ENCODE measurements at places on chromosomes 11 and 22.

DNA sequence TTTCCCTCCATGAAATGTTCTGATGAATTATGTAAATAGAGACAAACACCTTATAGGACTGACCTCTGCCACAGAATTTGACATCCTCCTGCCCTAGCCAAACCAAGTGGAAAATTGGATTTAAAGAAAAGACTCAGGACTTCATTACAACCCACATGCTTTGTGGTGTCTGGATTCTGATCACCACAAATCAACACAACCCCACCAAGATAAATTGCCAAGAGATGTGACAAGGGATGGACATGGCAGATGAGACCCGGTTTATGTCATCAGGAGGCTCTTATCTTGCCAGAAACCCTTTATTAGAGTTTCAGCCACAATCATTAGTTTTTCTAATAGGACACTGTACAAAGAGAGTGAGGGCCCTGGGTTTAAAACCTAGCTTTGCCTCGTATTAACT, 57.9 kb upstream of the SLC6A5 start:
- no peak for DNase-seq

DNA sequence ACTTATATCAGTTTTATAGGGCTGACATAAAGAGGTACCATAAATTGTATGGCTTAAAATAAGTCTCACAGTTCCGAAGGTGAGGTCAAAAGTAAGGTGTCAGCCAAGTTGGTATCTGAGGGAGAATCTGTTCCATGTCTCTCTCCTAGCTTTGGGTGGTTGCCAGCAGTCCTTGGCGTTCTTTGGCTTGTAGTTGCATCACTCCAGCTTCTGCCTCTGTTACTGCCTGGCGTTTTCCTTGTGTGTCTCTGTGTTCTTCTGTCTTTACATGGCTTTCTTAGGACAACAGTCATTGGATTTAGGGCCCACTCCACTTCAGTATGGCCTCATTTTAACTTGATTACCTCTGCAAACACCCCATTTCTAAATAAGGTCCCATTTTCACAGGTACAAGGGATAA, 16.7 kb downstream of the MMP7 start:
- no peak for DNase-seq

DNA sequence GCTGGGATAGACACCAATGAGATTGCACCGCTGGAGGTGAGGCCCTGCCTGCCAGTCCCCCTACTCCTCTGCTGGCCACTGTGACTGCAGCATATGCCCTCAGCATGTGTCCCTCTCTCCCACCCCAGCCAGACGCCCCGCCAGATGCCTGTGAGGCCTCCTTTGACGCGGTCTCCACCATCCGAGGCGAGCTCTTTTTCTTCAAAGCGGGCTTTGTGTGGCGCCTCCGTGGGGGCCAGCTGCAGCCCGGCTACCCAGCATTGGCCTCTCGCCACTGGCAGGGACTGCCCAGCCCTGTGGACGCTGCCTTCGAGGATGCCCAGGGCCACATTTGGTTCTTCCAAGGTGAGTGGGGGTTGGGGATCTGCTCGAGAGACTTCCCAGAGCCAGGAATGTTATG, 5.7 kb upstream of the SMARCB1 start:
- no peak for DNase-seq

DNA sequence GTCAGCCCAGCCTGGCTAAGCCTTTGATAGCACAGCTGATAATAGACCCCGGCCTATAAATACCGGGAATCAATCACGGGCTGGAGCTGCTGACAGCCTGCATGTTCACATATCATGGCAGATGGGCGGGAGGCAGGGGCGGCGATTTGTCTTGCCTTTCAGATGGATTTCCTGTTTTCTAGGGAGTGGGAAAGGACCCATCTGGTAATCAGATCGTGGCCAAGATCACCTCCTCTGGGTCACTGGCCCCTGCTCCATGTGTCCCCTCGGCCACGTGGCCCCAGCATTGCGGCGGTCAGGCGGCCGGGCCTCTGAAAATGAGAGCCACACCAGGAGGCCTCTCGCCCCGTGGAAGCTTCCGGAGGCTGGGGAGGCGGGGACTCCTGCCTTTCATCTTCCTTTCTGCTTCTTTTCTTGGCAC, 36.6 kb downstream of the SMIM38 start:
- DNase-seq, result no peak

- no peak for DNase-seq
Observed at GRCh38 chr11:71302911-71303310, 50.5 kb upstream of the SHANK2 start.

- no peak for DNase-seq
Observed at GRCh38 chr22:24894998-24895397, 51.5 kb downstream of the LHFPL7 start.

DNA sequence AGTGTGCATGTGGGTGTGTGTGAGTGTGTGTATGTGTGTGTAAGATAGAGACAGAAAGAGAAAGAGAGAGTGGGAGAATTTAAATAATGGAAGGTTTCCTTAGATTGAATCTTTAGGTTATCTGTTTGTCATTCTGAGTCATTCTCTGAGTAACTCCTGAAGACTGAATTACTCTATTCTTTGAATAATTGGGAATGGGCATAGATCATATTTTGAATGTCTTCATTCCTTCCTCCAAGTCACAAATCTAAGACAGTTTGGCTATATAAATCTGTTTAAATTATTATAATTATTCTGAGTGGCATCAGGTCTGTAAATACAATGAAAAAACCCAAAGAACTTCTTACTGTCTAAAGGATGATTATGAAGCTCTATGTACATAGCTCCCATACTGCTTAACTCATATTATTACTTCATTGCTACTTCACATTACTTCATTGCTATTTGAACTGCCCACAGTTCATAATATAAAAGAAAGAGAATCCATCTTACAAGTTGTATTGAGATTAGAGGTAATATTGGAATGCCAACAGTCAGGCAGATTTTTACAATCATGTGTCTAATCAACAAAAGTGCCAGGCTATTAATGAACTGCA, 346.6 kb upstream of the CCDC179 start:
- no peak for DNase-seq

DNA sequence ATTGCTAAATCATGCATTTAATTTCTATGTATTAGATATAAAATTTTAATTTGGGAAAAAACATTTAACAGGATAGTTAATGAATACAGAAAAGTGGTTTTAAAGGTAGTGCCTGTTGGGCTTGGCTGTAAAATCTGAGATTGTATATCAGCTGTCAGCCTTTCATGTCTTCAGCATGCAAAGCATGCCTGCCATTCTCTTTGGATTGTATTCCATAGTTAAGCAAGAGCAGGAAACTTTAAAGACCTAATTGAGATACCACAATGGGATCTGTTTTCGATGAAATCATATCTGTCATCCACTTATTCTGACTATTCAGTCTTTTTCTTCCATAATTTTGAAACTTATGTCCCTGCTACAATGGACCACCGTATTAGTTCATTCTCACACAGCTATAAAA, 451.0 kb upstream of the DDI1 start:
- no peak for DNase-seq

DNA sequence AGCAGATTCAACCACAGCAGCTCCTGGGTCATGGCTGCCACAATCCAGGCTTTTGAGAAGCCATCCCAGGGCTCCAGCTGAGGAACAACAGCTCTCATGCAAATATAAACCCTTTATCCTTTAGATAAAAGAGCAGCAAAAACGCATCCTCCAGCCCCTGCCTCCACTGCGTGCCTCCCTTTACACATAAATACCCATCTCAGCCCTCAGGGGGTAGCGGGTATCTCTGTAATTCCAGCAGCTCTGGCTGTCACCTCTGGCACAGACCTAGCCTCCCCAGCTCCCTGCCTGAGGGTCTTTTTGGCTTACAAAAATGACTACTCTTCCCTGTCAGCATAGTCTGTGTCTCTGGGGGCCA, 21.6 kb downstream of the LMO1 start:
- DNase-seq, result no peak

- DNase-seq, result no peak
Observed at GRCh38 chr11:70552167-70553150, 154.1 kb downstream of the CTTN start.

- no peak for DNase-seq
Observed at GRCh38 chr11:4766420-4767043, 3.2 kb downstream of the OR51F1 start.

DNA sequence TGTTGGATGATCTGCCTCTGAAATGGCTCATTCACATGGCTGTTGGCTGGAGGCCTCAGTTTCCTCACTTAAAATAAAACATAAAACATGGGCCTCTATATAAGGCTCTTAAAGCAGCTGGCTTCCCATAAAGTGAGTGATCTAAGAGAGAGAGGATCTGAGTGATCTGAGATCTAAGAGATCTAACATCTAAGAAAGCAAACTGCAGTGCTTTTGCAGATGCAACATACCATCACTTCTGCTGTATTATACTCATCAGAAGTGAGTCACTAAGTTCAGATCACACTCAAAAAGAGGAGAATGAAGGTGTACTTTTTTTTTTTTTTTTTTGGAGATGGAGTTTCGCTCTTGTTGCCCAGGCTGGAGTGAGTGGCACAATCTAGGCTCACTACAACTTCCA, 18.1 kb upstream of the HSPA8 start:
- DNase-seq, result no peak

- peak; percentile 57 for DNase-seq
Observed at GRCh38 chr11:66429983-66430602, 8.6 kb downstream of the MRPL11 start.

DNA sequence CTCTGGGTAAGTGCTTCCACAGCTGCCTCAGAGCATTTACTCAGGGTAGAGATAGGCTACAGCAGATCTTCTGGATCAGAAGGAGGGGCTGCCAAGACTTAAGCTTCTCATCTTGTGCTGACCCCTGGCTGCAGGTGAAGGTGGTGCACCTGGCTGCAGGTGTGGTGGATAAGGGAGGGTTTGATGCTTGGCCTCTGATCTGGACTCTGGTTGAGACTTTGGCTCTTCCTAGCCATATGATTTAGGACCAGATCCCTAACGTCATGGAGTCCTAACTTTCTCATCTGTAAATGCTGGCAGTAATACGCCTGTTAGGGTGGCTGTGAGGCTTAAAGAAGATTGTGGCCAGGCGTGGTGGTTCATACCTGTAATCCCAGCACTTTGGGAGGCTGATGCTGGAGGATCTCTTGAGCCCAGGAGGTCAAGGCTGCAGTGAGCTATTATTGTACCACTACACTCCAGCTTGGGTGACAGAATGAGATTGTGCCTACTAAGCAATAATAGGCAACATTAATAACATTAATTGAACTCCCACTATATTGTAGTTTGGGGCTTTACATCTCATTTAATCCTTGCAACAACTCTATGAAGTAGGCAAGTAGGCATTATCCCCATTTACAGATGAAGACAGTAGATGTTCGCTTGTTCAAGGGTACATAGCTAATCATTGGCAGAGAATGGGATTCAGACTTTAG, 10.7 kb downstream of the DTX4 start:
- DNase-seq, result no peak

DNA sequence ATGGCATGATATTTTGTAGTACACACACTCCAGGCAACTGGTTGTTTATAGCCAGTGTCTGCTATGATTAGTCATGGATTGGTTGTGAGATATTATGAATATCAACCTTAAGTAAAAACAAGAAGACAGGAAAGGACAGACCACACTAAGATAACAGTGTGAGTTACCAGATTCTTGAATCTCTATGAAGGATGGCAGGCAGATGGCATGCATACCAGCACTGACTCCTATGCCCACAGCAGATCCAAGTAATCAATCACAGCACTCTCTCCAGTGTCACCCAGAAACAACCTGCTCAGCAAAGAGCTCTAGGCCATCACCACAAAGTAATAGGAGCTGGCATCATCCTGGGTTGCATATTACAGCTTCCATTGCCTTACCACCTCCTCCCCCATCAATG, 116.6 kb downstream of the GALNT18 start:
- DNase-seq, result no peak

DNA sequence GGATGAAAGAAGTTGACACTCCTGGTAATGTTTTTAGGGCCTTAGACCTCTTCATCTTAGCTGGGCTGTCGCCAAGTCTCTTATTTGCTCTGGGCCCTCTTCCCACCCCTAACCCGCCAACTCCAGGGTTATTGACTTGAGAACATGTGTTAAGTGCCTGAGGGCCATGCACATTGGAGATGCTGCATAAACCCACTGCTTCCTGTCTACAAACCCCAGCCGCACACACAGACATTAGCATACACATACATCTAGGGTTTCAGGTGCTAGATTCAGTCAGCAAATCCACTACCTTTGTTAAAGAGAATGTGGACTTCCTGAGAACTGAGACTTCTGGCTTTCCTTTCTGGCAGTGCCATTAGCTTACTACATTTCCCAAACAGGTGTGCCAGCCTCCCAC, 817 bp downstream of the PANX3 start:
- DNase-seq, result no peak

GRCh38 chr11:43947003-43947500, 4.6 kb downstream of the C11orf96 start:
- no peak for DNase-seq

DNA sequence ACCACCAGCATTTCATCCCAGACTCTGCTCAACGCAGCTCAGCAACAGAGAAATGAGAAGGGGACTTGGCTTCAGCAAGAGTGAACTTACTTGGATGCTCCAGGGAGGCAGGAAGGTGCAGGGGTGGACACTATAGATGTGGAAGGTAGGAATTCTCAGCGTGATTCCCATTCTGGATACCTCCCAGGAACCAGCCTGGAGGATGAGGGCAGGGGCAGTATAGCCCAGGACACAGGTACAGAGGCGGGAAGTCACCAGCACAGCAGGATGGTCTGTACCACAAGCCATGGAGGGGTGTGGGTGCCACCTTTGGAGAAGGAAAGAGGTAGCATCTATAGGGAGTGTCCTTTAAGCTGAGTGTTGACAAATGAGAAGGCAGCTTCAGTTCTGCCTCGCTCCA, 1275.2 kb downstream of the TBC1D22A start:
- DNase-seq, result no peak

- DNase-seq, result no peak
Observed at GRCh38 chr11:78270971-78271370, 82.3 kb downstream of the USP35 start.

GRCh38 chr11:111355956-111356659, 23.0 kb downstream of the POU2AF1 start:
- DNase-seq, result no peak

DNA sequence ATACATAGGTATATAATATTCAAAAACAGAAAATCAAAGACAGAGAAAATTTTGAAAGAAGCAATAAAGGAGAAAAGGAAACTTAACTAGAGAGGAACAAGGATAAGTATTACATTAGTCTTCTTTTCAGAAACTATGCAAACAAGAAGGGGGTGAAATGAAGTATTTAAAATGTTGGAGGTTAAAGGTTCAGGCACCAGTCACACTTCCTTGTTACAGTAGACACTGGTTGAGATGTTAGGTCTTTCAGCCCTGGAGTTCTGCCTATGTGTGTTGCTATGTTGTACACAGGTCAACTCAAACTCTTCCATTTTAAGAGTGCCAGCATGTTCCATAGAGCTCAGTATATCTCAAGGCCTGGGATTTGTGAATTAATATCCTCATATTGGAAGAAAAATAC, 6.0 kb upstream of the MS4A4A start:
- no peak for DNase-seq
